ENCODE measurements at places on chromosomes 7 and 10.

DNA sequence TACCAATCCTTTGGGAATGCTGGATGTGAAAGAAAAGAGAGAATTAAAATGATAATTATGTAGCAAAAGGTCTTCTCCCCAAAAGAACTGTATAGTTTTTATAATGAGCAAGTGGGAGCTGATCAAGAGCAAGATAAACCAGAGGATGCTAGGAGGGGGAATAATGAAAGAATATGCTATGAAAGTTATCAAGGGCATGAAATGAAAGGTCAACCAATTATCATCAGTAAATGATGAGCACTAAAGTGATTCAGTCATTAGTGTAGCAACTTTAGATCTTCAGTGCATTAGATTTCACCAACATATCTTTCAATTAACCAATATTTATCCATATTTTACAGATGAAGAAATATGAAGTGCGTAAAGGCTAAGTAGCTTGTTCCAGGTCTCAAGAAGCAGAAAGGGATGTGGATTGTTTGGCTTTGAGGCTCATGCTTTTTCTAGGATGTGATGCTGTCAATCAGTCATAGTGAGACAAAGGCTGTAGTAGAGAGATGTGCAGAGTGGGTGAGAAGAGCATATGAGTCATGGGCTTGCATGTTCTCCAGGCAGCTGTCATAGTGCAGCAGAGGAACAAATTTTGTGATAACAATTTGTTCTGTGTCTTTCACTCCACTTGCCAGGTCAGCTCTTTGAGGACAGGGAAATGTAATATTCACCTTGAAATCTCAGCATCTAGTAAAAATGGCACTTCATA lies 5.7 kb upstream of the OR2F2 start:
- H3K4me1 ChIP-seq = no peaks in the 10 kb centered on the region
- H3K27me3 ChIP-seq = peaks cover 10% of the 10 kb centered on the region
- no peak overlapping the region for H3K4me3 ChIP-seq
- no peaks in the 10 kb centered on the region for H3K36me3 ChIP-seq

GRCh38 chr10:91381257-91381891 lies 28.8 kb upstream of the HECTD2 start:
- H3K27me3 ChIP-seq = peaks cover 4% of the 10 kb centered on the region
- H3K36me3 ChIP-seq = no peaks in the 10 kb centered on the region
- no peak overlapping the region for H3K27ac ChIP-seq
- DNase-seq = no peak

- H3K36me3 ChIP-seq = peaks cover 14% of the 10 kb centered on the region
- H3K27ac ChIP-seq = no peak overlapping the region
- peaks cover 8% of the 10 kb centered on the region for H3K27me3 ChIP-seq
- H3K4me1 ChIP-seq = peaks cover 19% of the 10 kb centered on the region
- no peak overlapping the region for H3K4me3 ChIP-seq
These were observed 9.0 kb downstream of the NFKB2 start for GRCh38 chr10:102404361-102405107.

- no peaks in the 10 kb centered on the region for H3K4me1 ChIP-seq
- no peaks in the 10 kb centered on the region for H3K36me3 ChIP-seq
- no peak overlapping the region for H3K4me3 ChIP-seq
- no peaks in the 10 kb centered on the region for H3K27me3 ChIP-seq
- no peak for DNase-seq
- H3K27ac ChIP-seq = no peak overlapping the region
These were observed 124.9 kb upstream of the TCERG1L start for GRCh38 chr10:131436458-131436857.

GRCh38 chr10:77428691-77429395 lies 208.8 kb downstream of the KCNMA1 start:
- H3K36me3 ChIP-seq = no peaks in the 10 kb centered on the region
- no peak overlapping the region for H3K27ac ChIP-seq
- no peaks in the 10 kb centered on the region for H3K4me1 ChIP-seq
- H3K27me3 ChIP-seq = peaks cover 3% of the 10 kb centered on the region
- DNase-seq = no peak

- no peak for DNase-seq
- no peaks in the 10 kb centered on the region for H3K36me3 ChIP-seq
- peaks cover 9% of the 10 kb centered on the region for H3K4me1 ChIP-seq
- H3K4me3 ChIP-seq = no peak overlapping the region
- no peak overlapping the region for H3K27ac ChIP-seq
- peaks cover 46% of the 10 kb centered on the region for H3K27me3 ChIP-seq
These were observed 2.1 kb upstream of the RAPGEF5 start for GRCh38 chr7:22358820-22359697.

DNA sequence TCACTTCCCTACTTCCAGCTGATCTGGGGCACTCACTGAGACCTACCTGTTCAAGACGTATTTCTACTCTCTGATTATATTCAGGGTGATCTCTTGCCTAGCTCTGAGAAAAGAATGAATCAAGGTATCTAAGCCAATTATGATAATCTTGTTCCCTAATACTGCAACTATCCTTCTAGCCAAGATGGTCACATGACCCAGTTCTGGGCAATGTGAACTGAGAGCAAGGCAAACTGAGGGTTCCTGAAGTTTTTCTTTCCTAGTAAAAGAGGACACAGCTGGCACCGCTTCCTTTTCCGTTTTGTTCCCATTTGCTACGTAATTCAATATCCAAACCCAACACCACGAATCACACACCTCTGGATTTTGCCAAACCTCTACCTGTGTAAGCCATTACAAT lies 5.9 kb upstream of the GPAM start:
- DNase-seq = no peak
- H3K4me3 ChIP-seq = no peak overlapping the region
- H3K36me3 ChIP-seq = peaks cover 5% of the 10 kb centered on the region
- no peak overlapping the region for H3K27ac ChIP-seq
- H3K27me3 ChIP-seq = peaks cover 12% of the 10 kb centered on the region
- peaks cover 7% of the 10 kb centered on the region for H3K4me1 ChIP-seq

GRCh38 chr7:39609935-39610263 lies 13.5 kb upstream of the RALA start:
- H3K4me3 ChIP-seq = peak overlapping the region; percentile 35
- peaks cover 7% of the 10 kb centered on the region for H3K36me3 ChIP-seq
- H3K27me3 ChIP-seq = peaks cover 8% of the 10 kb centered on the region
- H3K4me1 ChIP-seq = peaks cover 44% of the 10 kb centered on the region
- H3K27ac ChIP-seq = no peak overlapping the region

DNA sequence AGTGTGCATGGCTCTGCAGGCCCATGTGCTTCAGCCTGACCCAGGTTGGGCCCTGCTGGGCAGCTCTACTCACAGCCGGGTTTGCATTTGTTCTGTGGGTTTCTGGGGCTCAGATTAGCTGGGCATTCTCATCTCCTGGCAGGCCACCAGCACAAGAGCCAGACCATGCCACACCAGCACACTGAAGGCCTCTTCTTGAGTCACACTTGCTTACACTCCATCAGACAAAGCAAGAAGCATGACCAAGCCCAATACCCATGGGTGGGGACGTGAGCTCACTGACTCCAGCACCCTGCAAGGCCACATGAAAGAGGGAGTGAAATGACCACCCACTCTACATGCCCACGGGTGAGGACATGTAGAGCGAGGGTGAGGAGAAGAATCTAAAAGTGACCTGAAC lies 257.8 kb upstream of the PPP2R2D start:
- DNase-seq = no peak
- no peak overlapping the region for H3K27ac ChIP-seq
- H3K4me1 ChIP-seq = no peaks in the 10 kb centered on the region
- H3K27me3 ChIP-seq = no peaks in the 10 kb centered on the region

GRCh38 chr7:117284692-117285091 lies 38.2 kb downstream of the WNT2 start:
- H3K27me3 ChIP-seq = peaks cover 2% of the 10 kb centered on the region
- no peak for DNase-seq
- H3K4me3 ChIP-seq = no peak overlapping the region
- no peak overlapping the region for H3K27ac ChIP-seq
- no peaks in the 10 kb centered on the region for H3K4me1 ChIP-seq

DNA sequence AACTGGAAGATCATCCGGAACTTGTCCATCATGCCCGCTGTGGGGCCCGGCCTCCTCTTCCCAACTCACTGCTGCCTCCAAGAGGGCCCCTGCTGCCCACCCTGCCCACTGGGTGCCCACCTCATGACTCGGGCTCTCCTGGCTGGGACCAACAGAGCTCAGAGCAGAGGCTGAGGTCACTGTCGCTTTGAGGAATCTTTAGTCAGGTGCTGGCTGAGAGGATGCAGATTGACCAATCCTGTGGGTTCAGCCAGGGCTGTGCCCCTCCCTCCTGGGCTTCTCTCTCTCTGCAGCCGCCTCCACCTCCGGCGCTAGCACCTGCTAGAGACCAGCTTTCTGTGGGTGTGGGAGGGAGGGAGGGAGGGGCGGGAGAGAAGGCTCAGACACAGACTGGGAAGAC lies at the start of gene CALHM1:
Gene CALHM1, minus strand, starts transcription at position 181 of the 400 bp plus-strand sequence. Its CDS starts 149 bp downstream, at position 32.
- peaks cover 6% of the 10 kb centered on the region for H3K36me3 ChIP-seq
- H3K27me3 ChIP-seq = no peaks in the 10 kb centered on the region
- peak within 1 kb of the TSS; percentile 57 for H3K4me3 ChIP-seq
- peaks cover 59% of the 10 kb centered on the region for H3K4me1 ChIP-seq

- DNase-seq = no peak
These were observed 19.4 kb upstream of the MINDY3 start for GRCh38 chr10:15879663-15880062.

DNA sequence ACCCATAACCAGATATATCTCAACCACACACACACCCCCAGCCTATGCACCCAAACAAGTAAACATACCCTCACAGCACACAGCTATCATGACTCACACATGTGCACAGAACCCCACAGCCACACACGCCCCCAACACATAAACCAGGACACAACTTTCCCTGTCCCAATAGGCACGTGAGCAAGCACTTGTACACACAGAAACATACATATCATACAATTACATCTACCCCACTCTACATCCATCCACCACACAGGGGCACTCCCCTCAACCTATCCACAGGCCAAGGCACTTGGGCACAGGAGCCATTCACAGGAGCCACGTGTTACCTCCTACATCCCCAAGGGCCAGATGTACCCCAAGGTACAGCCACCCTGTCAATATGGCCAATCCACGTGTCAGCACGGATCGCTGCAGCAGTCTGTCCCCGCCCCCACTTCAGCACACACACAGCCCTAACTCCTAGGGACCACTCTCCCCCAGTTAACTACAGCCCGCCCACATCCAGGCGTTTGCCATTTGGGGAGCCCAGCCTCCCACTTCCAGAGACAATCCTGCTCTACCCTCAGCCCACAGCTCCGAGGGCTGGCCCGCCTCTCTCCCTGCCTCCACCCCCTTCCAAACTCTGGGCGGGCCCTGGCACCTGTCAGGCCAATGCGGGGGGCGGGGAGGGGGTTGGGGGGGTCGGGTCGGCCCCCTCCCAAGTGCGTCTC lies 163.5 kb downstream of the SH3PXD2A start:
- H3K4me3 ChIP-seq = peak overlapping the region; percentile 34
- H3K27me3 ChIP-seq = peaks cover 3% of the 10 kb centered on the region
- peak overlapping the region; percentile 22 for H3K27ac ChIP-seq
- H3K36me3 ChIP-seq = no peaks in the 10 kb centered on the region

DNA sequence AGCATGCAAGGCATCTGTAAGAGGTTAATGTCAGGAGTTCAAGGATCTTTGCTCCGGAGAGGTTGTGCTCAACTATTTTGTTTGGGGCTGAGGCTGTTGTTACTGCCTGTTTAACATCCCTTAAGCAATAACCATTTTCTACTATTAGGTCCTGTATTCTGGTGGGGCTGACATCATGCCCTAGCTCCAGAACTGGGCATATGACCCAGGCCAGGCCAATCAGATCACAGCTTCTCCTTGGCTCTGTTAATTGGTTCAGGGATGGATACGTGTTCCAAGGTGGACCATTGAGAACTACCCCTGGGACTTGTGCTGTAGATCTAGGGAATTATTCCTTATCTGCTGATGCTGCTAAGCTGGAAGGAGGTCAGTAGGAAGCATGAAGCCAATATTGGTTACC lies 67.0 kb downstream of the SYPL1 start:
- H3K27ac ChIP-seq = no peak overlapping the region
- H3K4me1 ChIP-seq = peaks cover 12% of the 10 kb centered on the region
- H3K36me3 ChIP-seq = no peaks in the 10 kb centered on the region
- no peak overlapping the region for H3K4me3 ChIP-seq

DNA sequence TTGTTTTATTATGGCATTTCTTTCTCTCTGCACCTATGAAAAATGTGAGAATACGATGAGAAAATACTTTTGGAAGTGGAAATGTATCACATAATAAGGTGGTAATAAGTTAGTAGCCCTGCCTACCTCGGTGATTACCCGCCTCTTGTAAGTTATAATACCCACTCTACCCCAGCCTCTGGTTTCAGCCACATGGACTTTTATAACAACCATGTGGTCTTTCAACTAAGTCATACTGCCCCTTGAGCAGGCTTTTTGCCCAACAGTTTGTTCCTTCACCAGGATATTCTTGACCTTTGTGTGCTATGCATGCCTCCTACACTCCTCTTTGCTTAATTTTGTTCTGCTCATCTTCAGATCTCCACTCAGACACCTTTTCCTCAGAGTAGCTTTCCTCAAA lies 470.6 kb upstream of the ZWINT start:
- no peak for DNase-seq
- no peaks in the 10 kb centered on the region for H3K27me3 ChIP-seq
- no peak overlapping the region for H3K27ac ChIP-seq
- no peak overlapping the region for H3K4me3 ChIP-seq

DNA sequence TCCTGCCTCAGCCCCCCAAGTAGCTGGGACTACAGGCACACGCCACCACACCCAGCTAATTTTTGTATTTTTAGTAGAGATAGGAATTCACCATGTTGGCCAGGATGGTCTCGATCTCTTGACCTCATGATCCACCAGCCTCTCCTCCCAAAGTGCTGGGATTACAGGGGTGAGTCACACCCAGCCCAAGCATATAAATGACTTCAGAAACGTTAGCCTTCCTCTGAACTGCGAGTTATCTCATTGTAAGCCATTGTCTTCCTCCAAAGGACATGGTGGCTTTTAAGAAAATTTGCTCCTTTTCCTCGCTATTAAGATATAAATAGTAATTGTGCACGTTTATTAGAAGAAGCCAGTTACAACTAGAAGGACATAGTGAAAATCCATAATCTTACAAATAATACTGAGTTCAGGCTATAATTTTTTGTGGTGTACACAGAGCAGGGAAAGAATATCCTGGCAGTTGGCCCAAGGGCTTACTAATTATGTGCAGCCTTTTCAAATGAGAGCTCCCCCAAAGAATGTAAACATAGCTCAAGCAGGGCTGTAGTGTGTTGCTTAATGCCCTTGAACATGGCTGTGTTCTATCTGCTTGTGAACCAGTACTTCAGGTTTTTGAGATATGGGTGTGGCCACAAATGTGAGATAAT lies 495.8 kb downstream of the PARD3 start:
- no peak for DNase-seq
- H3K27ac ChIP-seq = no peak overlapping the region
- no peaks in the 10 kb centered on the region for H3K4me1 ChIP-seq
- no peaks in the 10 kb centered on the region for H3K27me3 ChIP-seq
- H3K4me3 ChIP-seq = no peak overlapping the region

- H3K27ac ChIP-seq = peak overlapping the region; percentile 58
- peaks cover 54% of the 10 kb centered on the region for H3K36me3 ChIP-seq
- no peak overlapping the region for H3K4me3 ChIP-seq
- H3K4me1 ChIP-seq = peaks cover 68% of the 10 kb centered on the region
- H3K27me3 ChIP-seq = no peaks in the 10 kb centered on the region
These were observed 3.7 kb downstream of the DBNL start for GRCh38 chr7:44048031-44048795.

GRCh38 chr7:36021917-36022550 lies 131.0 kb upstream of the EEPD1 start:
- no peak for DNase-seq
- no peak overlapping the region for H3K4me3 ChIP-seq
- H3K27ac ChIP-seq = no peak overlapping the region
- H3K4me1 ChIP-seq = no peaks in the 10 kb centered on the region

All from activated CD8-positive, alpha-beta T cell treated with anti-CD3 and anti-CD28 coated beads, Interleukin-2, amount 10 ng/mL, durations not matched to agents 7 days and 5 days (primary cell).